NCI-H1105 treated with DMSO at 0.1 percent for 48 hours (cell line): ENCODE measurements at places on chromosomes 7 and 10.
A peak's percentile ranks its signal among the peaks of the same experiment; 100 is the strongest.

DNA sequence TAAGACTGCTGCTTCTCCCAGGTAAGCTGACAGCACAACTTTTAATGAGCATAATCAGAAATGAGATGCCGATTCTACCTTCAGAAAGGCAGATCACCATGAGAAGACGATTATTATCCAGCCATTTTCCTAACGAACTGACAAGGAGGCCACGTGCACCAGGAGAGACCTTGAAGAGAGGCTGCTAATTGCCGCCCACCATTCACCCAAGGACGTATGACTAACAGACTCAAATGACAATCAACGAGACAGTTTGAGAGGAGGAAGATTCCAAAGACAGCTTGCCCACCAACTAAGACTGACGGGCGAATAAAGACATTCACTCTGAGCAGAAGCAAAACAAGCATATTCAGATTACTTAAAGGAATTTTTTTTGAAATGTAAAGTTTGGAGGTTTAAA lies 301.9 kb upstream of the TAC1 start:
- no peak for DNase-seq

- DNase-seq: no peak
Measured at GRCh38 chr10:44888886-44889285, 22.3 kb upstream of the TMEM72 start.

- no peak for DNase-seq
Measured at GRCh38 chr10:105041956-105042355, 400.9 kb downstream of the SORCS3 start.

DNA sequence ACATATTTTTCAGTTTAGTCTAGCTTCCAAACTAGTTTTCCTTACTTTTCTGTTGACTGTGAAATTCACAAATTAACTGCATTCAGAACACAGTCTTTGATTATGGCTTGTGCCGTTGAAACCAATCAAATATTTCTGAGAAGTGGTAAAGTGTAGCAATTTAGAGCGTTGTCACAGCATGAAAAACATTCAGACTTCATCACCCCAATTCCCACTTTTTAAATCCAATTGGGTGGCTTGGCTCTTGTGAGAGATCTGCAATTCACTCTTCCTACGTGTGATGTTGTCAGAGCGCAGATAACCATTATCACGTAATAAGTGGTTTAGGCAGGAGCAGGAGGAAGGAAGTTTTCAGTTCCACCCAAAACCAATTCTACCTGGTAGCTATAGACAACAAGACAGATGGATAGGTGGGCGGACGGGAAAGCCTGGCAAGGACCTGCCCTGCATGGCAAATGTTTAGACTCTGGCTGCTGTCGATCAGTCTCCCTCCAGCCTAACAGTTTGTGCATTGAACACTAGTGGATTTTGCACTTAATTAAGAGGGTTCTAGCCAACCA lies 8.9 kb downstream of the COBL start:
- no peak for DNase-seq

- no peak for DNase-seq
Measured at GRCh38 chr10:44060221-44060620, 324.7 kb downstream of the CXCL12 start.

GRCh38 chr7:100141555-100141949 lies 7.2 kb upstream of the LAMTOR4 start:
- no peak for DNase-seq

GRCh38 chr7:54701982-54702381 lies 57.0 kb downstream of the SEC61G start:
- no peak for DNase-seq

GRCh38 chr10:84348447-84348846 lies 20.1 kb downstream of the CCSER2 start:
- DNase-seq: no peak

- no peak for DNase-seq
Measured at GRCh38 chr7:23787272-23787671, 77.3 kb downstream of the STK31 start.

- no peak for DNase-seq
Measured at GRCh38 chr7:99385564-99385963, 11.0 kb downstream of the ARPC1B start.

GRCh38 chr10:61866700-61867368 lies 34.7 kb upstream of the ARID5B start:
- no peak for DNase-seq

DNA sequence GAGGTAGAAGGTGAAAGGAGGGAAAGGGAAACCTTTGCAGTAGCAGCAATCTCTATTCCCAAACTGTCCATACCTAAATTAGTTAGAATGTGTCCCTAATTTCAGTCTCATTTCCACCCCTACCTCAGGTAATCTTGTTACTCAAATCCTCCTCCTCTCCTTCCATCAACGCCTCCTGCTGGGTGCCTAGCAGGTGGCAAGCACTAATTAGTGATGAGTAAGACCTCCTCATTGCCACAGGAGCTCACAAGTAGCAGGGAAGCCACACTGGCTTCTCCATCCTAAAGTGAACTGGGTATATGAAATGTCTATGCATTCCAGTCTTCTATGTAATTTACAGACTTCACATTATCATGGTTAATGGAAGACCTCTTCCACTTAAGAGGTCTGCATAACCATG lies 25.7 kb upstream of the FAM133B start:
- no peak for DNase-seq

DNA sequence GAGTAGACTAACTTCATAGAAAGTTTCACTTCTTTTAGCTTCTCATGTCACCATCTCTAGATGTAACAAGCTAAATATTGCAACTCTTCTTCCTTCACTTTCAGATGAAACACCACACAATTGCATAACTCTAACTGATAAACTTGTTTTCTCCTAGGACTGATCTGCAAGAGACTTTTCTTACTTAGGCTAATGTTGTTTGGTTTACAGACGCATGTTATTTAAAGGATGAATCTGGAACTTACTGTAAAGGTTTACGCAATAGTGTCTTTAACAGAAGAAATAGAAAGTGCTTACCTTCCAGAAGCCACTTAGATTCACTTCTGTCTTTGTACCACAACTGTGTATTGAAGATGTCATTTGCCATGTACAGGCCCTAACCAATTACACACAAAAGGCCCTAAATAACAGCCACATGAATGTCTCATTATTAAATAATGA lies 22.1 kb upstream of the ZC3HAV1 start:
- no peak for DNase-seq

- DNase-seq: no peak
Measured at GRCh38 chr7:41661596-41661995, 41.3 kb downstream of the INHBA start.

DNA sequence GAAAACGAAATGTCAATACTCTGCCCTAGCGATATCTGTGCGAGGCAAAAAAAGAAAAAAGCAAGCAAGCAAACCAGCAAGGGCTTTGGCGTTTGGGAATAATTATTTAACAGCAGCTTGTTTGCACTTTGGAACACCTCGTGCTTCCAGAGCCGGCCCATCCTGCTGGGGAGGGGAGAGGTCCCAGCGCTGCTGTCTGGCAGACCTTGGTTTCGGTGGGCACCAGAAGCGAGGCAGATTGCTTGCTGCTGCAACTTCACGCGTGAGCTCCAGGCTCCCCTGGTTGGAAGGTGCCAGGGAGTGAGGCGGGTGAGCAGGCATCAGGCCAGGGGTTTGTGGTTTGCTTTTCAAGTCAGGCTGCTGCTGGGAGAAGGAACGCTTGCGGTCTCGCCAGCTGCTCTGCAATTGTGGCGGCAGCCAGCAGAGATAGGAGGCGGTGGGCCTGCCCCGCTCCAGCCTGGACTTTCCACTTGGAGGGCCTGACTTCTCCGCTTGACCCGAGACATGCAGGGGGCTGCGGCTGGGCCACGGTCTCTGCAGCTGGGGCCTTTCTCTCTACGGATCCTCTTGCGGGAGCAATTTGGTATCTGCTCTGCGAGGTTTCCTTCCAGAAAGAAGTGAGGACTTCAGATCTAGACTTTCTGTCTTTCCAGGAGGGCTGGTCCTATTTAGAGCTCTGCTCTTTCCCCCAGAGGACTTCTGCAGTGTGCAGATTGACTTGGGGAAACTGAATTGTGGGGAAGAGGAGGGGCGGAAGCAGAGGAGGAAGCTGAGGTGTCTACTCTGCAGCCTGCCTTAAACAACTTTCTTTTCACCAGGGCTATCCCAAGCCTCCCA lies 131.4 kb downstream of the PRPF18 start:
- peak; percentile 48 for DNase-seq

DNA sequence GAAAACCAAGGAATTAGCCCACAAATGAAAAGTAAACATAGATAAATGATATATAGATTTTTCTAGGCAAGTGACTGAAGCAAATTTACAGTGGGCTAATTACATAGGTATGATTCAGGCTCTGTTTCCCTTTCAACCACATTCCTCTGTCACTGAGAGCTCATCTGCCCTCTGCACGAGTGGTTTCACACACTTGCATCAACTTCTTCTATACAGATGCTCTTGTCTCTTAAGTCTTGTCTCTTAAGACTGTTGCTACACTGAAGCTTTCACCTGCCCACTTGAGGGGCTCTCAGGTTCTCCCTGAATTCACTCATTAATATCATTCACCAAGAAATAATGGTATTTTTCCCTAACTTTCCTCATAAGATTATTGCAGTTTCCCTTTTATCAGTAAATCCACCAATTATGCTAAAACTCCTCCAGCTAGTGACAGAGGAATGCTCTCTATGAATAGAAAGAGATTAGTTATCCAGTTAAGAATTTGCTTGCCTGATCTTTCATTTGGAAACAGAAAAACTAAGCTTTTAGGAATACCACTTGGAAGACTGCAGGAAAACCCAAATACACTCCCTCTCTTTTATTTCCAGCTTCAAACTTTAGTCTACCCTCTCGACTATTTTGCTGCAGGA lies 95.7 kb downstream of the ELAPOR2 start:
- no peak for DNase-seq

GRCh38 chr7:73974101-73974947 lies 53.6 kb upstream of the ELN start:
- no peak for DNase-seq

GRCh38 chr10:117549100-117549585 lies 6.6 kb downstream of the EMX2 start:
- DNase-seq: no peak

DNA sequence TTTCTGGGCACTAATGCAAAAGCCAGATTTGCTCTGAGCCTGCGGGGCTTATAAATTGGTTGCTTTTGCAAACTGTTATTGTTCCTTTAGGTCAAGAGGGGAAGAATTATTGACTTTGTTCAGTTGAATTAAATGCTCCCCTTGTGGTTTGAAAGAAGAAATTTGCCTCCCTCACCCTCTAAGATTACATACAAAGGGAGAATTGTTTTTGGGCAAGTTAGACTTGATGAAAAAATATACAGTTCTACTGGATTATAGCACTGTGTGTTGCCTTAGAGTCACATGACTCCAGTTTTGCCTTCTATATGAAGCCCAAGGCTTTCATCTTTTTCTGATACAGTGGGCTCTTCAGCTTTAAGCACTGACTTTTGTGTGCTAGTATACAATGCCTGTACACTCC lies 1265.8 kb upstream of the LRRTM3 start:
- DNase-seq: no peak

- DNase-seq: no peak
Measured at GRCh38 chr10:21368022-21368582, 157.4 kb downstream of the SKIDA1 start.

DNA sequence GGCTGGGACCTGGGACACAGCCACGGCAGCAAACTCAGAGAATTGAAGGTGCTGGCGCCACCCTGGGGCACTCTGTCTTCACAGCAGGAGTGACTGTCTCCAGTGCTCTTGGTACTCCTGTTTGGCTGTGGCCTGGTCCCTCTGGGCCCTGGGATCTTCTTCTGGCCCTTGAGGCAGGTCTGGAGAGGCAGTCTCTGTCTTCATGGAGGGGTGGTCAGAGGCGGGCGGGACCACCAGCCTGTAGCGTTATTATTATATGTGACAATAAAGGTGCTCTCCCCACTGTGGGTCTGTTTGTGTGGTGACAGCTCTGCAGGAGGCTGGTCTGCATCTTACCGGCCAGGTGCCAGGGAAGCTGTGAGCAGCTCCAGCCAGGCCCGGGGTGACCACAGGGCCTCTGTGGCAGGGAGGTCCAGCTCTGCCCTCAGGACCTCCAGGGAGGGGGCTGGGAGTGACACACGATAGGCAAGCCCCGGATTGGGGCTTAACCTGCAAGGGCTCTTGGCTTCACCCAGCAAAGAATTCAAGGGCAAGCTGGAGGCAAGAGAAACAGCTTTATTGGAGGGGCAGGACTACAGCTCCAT lies 70.3 kb downstream of the MYL10 start:
- DNase-seq: no peak

- no peak for DNase-seq
Measured at GRCh38 chr10:9211228-9211627, 1156.7 kb downstream of the GATA3 start.

GRCh38 chr10:131549116-131549515 lies 237.6 kb upstream of the TCERG1L start:
- no peak for DNase-seq

DNA sequence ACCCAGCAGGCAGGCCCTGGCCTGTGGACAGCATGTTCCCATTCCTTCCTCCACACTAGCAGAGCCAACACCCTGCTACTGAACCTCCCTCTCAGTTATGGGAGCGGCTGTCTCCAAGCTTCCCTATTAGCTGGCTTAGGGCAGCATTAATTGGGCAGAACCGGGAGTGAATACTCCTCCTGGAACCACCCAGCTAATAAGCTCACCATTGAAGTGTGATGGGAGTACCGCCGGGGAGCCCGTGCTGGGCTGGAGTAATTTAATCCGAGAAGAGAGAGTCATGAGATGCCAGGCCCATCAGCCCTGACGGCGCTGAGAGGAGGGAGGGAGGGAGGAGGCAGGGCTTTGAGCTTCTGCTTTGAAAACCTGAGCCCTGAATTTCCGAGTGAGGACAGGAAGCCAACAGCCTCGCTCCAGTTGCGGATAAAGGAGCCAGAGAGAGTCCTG lies 31.8 kb upstream of the ELFN1 start:
- no peak for DNase-seq

DNA sequence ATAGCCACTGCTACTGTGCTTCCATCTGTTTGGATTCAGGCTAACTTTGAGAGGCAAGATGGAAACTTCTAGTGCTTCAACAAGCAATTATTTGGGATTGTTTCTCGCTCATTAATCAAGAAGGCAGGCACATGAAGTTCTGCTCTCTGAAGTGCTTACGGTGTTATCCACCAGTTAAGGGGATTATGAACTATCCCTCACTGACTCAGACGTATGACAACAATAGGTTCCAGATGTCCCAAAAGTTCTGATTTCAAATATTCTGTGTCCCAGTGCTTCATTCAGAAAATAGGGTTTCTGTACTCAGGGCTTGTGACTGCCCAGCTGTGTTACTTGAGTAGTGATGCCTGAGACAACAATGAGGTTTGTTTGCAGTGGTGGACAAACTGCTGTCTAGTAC lies 81.0 kb downstream of the HACD1 start:
- no peak for DNase-seq

- DNase-seq: no peak
Measured at GRCh38 chr10:75179657-75180177, 30.9 kb upstream of the VDAC2 start.

GRCh38 chr10:661597-662222 lies 27.8 kb downstream of the DIP2C start:
- DNase-seq: no peak

GRCh38 chr10:11670381-11670780 lies 58.9 kb upstream of the USP6NL start:
- no peak for DNase-seq

GRCh38 chr10:27741173-27742091 lies 4.2 kb downstream of the MKX start:
- DNase-seq: no peak

- no peak for DNase-seq
Measured at GRCh38 chr10:97608991-97609561, 19.6 kb downstream of the C10orf62 start.

- no peak for DNase-seq
Measured at GRCh38 chr7:123714296-123715080, 34.3 kb downstream of the WASL start.
